MCF 10A (cell line): ENCODE measurements at places on chromosomes 12 and 14. TPM values are rescaled to one million over a fixed set of nuclear protein-coding genes. Genes with fewer than 3 reads are reported as not detected.

Gene KRT73
- not detected in 2 replicates for total RNA-seq

Gene ALDH1L2
- 165 TPM in 2 replicates for total RNA-seq

Gene CLEC4E
- not detected in 2 replicates for total RNA-seq

Gene NID2
- total RNA-seq, result not detected in 2 replicates

Gene PIP4K2C
- 32.0 and 38.0 TPM in 2 replicates for total RNA-seq

Gene ADCY4
- total RNA-seq, result not detected in 2 replicates

Gene TDP1
- 13.3 and 16.3 TPM in 2 replicates for total RNA-seq

Gene SLC39A5
- total RNA-seq, result not detected in 2 replicates

Gene ETFBKMT
- total RNA-seq, result 3.0 and 3.3 TPM in 2 replicates

Gene GLIPR1L2
- total RNA-seq, result 0.23 TPM in 1 of 2 replicates, not detected in the other

Gene SYCP3
- total RNA-seq, result not detected in 2 replicates

Gene TCTN1
- total RNA-seq, result 36.5 and 38.9 TPM in 2 replicates

Gene PZP
- not detected in 2 replicates for total RNA-seq

Gene PROX2
- total RNA-seq, result not detected in 2 replicates

Gene KRT6A
- total RNA-seq, result 1,403 and 1,688 TPM in 2 replicates

Gene PCBP2
- total RNA-seq, result 994 and 1,037 TPM in 2 replicates

Gene KLRK1
- total RNA-seq, result 0.54 and 2.3 TPM in 2 replicates

Gene CCDC177
- total RNA-seq, result not detected in 2 replicates

Gene FBXO21
- 33.4 and 45.3 TPM in 2 replicates for total RNA-seq

Gene PRICKLE1
- total RNA-seq, result 7.9 and 14.1 TPM in 2 replicates

Gene TRPV4
- 0.09 and 0.15 TPM in 2 replicates for total RNA-seq

Gene KLC1
- 216 and 220 TPM in 2 replicates for total RNA-seq

Gene PELI2
- 0.19 and 0.34 TPM in 2 replicates for total RNA-seq

Gene TPH2
- not detected in 2 replicates for total RNA-seq

Gene TPCN1
- 42.7 and 43.0 TPM in 2 replicates for total RNA-seq

Gene DDX55
- 28.4 and 30.5 TPM in 2 replicates for total RNA-seq

Gene CLEC9A
- not detected in 2 replicates for total RNA-seq

Gene OR10AD1
- not detected in 2 replicates for total RNA-seq

Gene TXNRD1
- total RNA-seq, result 64.0 and 82.8 TPM in 2 replicates

Gene JKAMP
- total RNA-seq, result 29.7 and 35.8 TPM in 2 replicates

Gene DPPA3
- total RNA-seq, result not detected in 2 replicates

Gene GRIN2B
- not detected in 2 replicates for total RNA-seq

Gene ETV6
- 16.9 and 19.3 TPM in 2 replicates for total RNA-seq

Gene DHRS2
- total RNA-seq, result 0.27 and 1.1 TPM in 2 replicates

Gene ANKRD33
- total RNA-seq, result not detected in 2 replicates

Gene TMX1
- total RNA-seq, result 31.9 and 35.0 TPM in 2 replicates
